Activated CD8-positive, alpha-beta memory T cell treated with anti-CD3 and anti-CD28 coated beads, Interleukin-2, amount 10 ng/mL, durations not matched to agents 7 days and 5 days (primary cell): ENCODE measurements at places on chromosomes 2 and 18. TPM values are rescaled to one million over a fixed set of nuclear protein-coding genes. Genes with fewer than 3 reads are reported as not detected.

Gene RESP18
- not detected for total RNA-seq

Gene SNORC
- total RNA-seq, result 1.4 TPM

Gene TUBA4B
- total RNA-seq, result not detected

Gene WDSUB1
- 5.1 TPM for total RNA-seq

Gene MLPH
- not detected for total RNA-seq

Gene ABCG8
- total RNA-seq, result not detected
